ENCODE measurements at places on chromosomes 6 and 20. TPM values are rescaled to one million over a fixed set of nuclear protein-coding genes. Genes with fewer than 3 reads are reported as not detected.

DNA sequence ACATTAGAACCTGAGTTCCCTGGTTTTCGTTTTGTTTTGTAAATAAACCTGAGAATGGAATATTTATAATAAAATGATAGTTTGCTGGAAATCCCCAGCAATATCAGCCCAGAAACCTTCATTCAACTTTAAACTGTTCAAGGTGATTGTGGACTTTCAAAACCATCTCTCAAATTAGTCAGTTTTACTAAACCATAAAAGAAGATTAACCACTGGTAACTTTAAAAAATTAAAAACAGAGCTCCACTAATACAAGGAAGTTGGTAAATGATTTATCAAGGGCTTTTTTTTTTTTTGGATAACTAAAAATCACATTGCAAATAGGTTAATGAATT is 10.0 kb downstream of the MBOAT1 start:
- DNase-seq: no peak

DNA sequence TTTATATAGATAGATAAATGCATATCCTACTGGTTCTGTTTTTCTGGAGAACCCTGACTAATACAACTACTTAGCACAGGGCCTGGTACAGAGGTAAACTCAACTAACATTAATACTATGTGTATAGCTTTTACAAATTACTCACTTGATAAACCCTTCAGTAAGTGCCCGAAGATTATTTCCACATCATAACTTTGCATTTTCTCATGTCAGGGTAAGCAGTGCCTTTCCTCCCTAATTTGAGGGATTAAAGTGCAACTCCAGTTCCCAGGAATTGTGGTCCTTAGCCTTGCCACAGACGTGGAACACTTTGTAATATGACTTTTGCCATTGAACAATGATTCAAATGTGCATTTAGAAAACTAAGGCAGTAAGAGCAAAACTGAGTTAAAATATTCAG is 147.5 kb upstream of the SMLR1 start:
- DNase-seq: no peak

GRCh38 chr6:1716396-1716795 is 106.7 kb downstream of the FOXC1 start:
- no peak for DNase-seq

GRCh38 chr6:69775585-69775849 is 21.3 kb downstream of the LMBRD1 start:
- no peak for DNase-seq

- DNase-seq: no peak
Measured at GRCh38 chr6:31617010-31617409, 2.0 kb downstream of the AIF1 start.

Gene ESR1
- total RNA-seq: not detected

DNA sequence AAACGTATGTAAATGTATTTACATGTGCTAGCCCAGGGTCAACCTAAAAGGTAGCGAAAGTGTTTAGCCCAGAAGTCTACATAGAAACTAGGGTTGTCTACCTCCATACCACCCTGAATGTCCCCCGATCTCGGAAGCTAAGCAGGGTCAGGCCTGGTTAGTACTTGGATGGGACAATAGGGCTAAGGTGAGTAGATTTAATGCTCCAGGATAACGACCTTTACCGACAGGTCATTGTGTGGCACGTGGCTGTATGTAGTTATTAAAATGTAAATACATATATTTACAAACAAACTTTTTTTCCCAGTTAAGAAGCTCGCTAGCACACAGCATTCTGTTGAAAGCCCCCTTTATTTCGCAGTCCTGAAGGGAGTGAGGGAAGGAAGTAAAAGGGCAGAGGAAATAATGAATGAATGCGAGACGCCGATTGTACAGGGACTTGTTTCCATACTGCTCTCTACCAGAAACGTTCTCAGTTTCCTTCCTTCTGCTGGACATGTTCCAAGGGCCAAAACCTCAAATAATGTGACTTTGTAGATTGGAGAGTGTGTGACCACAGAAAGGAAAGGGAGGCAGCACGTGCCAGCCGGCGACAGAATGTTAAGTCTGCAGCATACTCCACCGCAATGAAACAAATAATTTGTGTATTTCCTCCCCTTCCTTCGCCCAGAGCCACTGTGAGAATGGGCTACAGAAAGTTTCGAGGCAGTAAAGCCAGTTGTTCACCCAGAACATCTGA is 612 bp downstream of the ADAT2 start:
- no peak for DNase-seq

GRCh38 chr6:87210979-87211378 is 55.6 kb downstream of the ZNF292 start:
- no peak for DNase-seq

GRCh38 chr6:81950877-81951276 is 198.4 kb upstream of the TENT5A start:
- DNase-seq: no peak

DNA sequence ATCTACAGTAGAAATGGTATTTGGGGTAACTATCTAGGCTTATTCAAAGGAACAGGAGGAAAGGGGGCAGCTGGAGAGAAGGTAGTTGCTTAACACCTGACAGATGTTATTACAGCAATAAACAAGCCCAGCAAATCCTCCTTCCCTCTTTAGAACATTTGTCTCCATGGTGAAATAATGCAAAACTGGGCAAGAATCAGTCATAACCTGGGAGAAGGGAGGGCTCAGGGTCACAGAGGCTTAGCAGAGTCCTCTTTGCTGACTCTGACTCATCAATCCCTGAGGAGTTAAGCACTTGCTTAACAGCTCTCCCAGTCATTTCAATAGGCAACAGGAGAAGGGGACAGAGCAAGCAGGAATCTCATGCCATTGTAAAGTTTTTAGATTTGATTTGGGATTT is 230.3 kb downstream of the IBTK start:
- no peak for DNase-seq

GRCh38 chr6:109411034-109411433 is 28.8 kb upstream of the CD164 start:
- no peak for DNase-seq

GRCh38 chr6:139742671-139743070 is 368.2 kb upstream of the CITED2 start:
- DNase-seq: no peak

- no peak for DNase-seq
Measured at GRCh38 chr20:53557130-53557529, 36.5 kb downstream of the ZNF217 start.

DNA sequence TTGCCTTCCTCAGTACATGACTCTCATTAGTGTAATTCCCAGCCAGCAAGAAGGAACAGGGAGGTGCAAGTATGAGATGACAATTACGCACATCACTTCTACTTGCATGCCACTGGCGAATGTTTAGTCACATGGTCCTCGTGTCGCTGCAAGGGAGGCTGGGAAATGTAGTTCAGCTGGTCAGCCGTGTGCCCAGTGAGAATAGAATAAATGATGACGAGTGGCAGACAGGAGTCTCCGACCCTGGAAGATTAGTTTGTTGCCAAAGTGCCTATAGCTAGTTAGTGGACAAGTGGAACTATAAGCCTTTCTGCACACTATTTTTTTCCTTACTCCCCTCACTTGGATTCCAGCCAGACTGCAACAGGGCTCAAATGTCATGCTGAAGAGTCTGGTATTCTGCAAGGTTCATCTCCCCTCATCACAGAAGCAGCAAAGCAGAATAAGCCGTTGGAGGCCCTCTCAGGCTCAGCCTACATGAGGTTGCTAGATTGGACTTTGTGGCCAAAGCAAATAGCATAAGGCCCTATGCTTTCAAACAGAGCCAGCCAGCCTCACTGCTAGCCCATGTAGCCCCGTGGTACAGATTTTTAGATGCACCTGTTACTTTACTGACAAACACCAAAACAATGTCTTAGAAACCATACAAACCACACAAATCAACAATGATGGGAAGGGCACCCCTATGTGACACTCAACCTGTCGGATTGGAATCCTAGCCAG is 9.7 kb downstream of the LINC00237 start:
- peak; percentile 41 for DNase-seq
